Suprapubic skin (tissue), 4 donors: ENCODE measurements at places on chromosomes 16 and 17. TPM values are rescaled to one million over a fixed set of nuclear protein-coding genes. Genes with fewer than 3 reads are reported as not detected.

The WNT9B gene
- 5.4 TPM for total RNA-seq

The KRTAP16-1 gene
- 2.2 TPM for total RNA-seq

The ERN2 gene
- total RNA-seq: 0.98 TPM

The PLEKHH3 gene
- total RNA-seq: 47.9 TPM

The MBTD1 gene
- total RNA-seq: 26.2 TPM

The GEMIN4 gene
- 41.7 TPM for total RNA-seq

The MYH8 gene
- total RNA-seq: not detected

The TBC1D3C gene
- total RNA-seq: not detected

The KRTAP4-3 gene
- total RNA-seq: 9.0 TPM

The TM4SF5 gene
- total RNA-seq: not detected

The OTOP3 gene
- not detected for total RNA-seq

The ADAM11 gene
- total RNA-seq: 0.98 TPM

The SLC13A5 gene
- total RNA-seq: not detected

The KRT27 gene
- total RNA-seq: 49.4 TPM

The TMEM114 gene
- total RNA-seq: not detected

- DNase-seq: no peak
Observed at GRCh38 chr16:11640987-11641817, 27.1 kb upstream of the SNN start.

GRCh38 chr17:36532435-36532975 lies 2.2 kb downstream of the MYO19 start:
- DNase-seq: no peak

GRCh38 chr17:77600346-77600745 lies 358.2 kb upstream of the TNRC6C start:
- DNase-seq: peak; percentile 57

DNA sequence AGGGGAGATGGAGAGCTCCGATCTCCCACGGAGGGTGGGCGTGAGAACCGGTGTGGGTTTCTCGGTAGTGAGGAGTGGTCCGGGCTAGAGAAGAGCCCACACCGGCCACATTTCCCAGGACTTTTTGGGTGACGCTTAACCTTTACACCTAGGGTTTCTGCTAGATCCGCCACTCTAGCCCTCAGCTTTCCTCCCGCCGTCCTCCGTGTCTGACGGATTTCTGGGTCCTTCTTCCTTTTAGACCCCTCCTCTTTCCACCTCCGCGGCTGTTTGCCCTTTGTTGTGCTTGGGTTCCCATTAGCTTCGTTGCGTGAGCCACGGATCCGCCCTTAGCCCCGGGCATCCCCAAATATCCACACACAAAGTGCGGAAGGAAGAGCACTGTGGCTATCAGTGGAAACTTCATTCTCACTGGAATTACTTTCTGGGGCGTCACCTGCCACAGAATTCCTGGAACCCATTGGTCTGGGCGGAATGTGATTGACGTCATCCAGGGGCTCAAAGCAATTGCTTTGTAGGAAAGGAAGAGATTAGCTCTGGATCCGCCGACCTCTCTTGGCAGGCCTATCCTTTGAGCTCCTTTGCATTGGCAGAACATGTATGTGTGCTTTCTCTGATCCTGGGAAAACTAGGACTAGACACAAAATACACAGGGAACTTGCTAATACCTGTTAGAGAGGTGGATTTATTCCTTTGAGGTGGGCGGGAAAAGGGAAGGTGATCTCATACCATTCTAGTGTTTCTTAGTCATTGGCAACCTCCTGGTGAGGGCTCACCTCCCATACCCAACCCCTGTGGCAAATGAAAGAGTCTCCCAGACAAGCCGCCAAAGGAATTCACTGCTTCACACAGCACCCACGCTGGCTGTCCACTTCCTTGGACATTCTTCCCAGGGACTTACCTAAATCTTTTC lies 654 bp downstream of the TNFAIP1 start:
- DNase-seq: peak; percentile 86

GRCh38 chr16:56607109-56607618 lies 1.2 kb upstream of the MT2A start:
- DNase-seq: peak; percentile 96

- DNase-seq: no peak
Observed at GRCh38 chr17:57678393-57678792, 66.7 kb downstream of the CCDC182 start.

GRCh38 chr16:84609563-84610177 lies 8.2 kb downstream of the COTL1 start:
- no peak for DNase-seq

- DNase-seq: no peak
Observed at GRCh38 chr17:17354560-17355349, 51.6 kb downstream of the NT5M start.

GRCh38 chr17:75913537-75914210 lies 9.0 kb upstream of the MRPL38 start:
- DNase-seq: no peak

DNA sequence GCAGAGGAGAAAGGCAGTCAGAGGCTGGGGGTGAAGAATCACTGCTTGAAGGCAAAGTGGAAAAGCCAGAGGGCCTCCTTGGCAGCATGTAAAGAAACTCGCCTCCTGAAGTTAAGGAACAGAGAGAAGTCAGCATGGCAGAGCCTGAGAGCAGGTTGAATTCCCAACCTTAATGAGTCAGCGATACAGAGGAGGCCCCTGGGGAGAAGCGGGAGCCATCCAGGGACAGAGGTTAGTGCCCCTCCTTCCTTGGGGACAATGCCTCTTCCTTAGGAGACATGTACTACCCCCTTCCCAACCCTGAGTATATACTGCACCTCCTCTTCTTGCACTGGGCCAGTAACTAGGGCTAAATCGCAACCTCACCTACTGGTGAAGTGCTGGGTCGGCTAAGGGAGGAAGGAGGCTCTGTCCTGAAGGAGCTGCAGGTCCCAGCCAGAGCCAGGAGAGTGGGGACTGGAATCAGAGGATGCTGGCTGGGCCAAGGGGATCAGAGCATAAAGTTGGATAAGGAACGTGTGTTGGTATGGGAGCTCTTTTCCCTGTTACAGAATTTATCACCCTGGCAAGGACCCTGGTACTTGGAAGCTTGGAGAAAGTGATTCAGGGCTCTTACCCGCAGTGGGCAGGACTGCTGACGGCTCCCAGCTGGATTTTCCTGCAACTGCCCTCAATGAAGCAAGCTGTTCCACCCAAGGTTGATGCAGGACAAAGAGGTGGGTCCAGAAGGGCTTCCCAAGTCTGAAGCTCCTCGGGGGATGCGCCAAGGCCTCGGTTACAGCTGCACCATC lies 5.4 kb upstream of the AANAT start:
- DNase-seq: no peak
